ENCODE measurements at places on chromosomes 13 and 19. TPM values are rescaled to one million over a fixed set of nuclear protein-coding genes. Genes with fewer than 3 reads are reported as not detected.

- no peak overlapping the region for H3K27ac ChIP-seq
- no peak for DNase-seq
- no peaks in the 10 kb centered on the region for H3K4me1 ChIP-seq
- H3K36me3 ChIP-seq = no peaks in the 10 kb centered on the region
- H3K27me3 ChIP-seq = no peaks in the 10 kb centered on the region
Observed at GRCh38 chr13:25908366-25908765, 143.4 kb downstream of the SHISA2 start.

DNA sequence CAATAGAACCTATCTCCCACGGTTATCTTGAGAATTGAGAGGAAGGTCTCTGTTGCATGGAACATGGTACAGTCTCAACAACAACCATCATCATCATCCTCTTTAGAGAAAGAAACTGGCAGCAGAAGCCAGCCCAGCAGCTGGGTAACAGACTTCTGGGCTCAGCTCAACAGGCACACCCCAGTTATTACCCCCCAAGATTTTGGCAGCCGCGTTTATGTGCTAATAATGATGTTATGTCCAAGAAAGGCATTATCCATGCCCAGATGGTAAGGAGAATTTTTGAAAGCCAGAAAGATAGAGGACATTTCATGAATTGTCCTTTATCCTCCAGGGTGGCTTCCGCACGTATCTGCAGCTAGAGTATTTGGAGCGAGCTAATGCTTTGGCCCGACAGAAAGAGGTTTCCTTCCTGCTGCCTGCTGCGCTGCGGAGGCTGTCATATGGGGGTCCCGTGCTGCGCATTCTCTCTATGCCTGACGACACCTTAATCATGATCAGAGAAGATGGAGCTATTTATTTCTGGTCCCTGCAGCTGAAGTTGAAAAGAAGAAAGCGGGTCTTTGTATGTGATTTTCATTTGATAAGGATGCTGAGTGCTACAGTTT, 89.9 kb downstream of the TEX26 start:
- no peak overlapping the region for H3K27ac ChIP-seq
- no peaks in the 10 kb centered on the region for H3K36me3 ChIP-seq
- no peaks in the 10 kb centered on the region for H3K27me3 ChIP-seq
- no peak overlapping the region for H3K4me3 ChIP-seq
- no peak for DNase-seq
- H3K4me1 ChIP-seq = no peaks in the 10 kb centered on the region

SLC15A1 gene
- not detected for total RNA-seq

GRCh38 chr19:37885392-37885791, 21.0 kb downstream of the WDR87 start:
- H3K27me3 ChIP-seq = no peaks in the 10 kb centered on the region
- no peak overlapping the region for H3K27ac ChIP-seq
- no peak overlapping the region for H3K4me3 ChIP-seq
- no peaks in the 10 kb centered on the region for H3K4me1 ChIP-seq
- H3K36me3 ChIP-seq = no peaks in the 10 kb centered on the region
